Skeletal muscle cell (primary cell): ENCODE measurements at places on chromosomes 4 and X.

DNA sequence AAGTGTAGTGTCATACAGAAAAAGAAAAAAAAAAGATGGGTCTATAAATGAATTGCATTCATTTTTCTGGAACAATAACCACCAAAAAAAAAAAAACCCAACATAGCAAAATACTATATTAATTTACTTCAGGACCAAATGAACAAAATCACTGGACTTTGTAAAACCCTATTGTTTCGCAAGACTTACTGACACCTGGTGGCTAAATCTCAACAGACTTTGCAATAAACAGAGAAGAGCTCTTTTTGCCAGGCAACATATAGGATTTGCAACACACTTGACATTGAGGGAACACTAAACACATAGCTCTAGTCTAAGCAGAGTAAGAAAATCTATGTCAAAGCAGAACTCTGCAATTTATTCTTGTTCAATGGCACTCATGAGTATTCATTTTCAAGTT is 990.2 kb downstream of the STPG2 start:
- DNase-seq = no peak

DNA sequence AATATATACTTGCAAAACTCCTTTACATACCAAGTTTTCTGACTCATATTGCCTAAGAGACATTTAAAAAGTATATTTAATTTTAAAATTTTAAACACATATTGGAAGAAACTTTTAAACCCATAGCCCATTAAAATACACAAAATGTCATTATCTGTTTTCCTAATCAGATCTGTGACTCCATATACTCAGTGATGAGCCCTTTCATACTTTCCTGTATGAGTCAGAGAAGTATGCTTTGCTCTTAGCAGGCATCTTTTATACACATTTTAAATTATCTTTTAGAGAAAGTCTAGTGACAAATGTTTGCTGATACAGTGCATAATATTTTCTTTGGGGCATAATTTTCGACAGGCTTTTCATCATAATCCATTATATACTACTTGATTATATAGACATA is 26.4 kb downstream of the SPIN3 start:
- DNase-seq = no peak

DNA sequence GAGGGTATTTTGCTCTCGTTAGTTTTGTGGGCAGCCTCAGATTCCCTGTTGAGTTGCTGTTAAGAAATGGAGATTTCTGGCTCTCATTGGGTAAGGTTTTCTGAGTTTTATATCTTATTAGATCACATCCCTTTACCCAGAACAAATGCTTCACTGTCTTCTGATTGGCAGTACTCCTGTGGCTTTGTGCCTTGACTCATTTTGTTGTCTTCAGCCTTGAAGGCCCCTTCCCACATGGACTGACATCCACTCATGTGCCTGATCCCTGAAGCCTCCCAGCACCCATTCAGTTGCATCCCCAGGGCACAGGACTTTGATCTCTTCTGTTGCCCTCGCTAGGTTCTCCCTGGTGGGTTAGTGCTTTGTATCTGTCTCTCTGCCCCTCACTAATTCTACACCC is 10.4 kb downstream of the MED28 start:
- no peak for DNase-seq

DNA sequence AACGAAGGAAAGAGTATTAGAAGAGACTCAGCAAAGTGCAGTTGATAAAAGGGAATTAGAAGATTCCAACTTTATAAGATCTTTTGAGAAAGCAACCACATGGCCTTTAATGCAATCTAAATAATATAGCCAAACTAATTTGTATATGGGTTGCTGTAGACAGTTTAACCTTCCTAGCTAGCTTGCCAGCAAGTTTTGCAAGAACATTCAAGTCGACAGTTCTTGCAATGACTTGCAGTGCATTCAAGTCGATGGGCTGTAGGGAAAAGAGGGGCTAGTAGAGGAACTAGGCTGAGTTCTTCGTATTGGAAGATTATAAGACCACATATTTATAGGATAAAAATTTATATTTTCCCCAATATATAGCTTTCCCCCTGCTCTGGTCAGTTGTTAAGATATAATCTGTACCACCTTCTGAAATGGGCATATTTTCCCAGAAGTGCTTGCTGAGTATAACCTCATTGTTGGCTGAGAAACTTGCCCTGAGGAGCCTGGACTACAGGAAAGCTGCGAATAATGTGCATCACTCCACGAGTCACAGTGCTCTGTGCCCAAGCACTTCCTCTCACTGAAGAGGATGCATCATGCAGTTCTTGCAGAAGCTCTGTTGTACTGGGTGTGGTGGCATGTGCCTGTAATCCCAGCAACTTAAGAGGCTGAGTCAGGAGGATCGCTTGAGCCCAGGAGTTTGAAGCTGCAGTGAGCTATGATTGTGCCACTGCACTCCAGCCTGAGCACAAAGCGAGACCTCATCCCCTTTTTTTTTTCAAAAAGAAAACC is 56.7 kb downstream of the DOCK11 start:
- no peak for DNase-seq

DNA sequence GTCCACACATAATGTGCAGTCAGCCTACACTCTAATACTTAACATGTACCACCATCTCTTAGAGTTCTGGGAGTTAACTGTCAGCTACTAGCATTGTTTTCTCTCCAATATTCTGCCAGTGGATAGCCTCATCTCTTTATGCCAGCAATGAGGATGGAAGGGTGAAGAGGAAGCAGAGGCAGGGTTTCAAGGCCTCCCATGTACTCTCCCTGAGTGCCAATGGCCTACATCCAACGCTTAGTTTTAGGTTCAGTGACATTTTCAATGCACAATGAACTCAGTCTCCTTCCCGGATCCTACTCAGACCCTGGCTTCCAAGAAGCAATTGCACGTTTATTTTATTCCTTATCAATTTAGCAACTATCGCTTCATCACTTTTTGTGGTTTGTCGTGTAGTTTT is 686.1 kb downstream of the DMD start:
- DNase-seq = no peak
